ENCODE measurements at places on chromosomes 2 and 18. TPM values are rescaled to one million over a fixed set of nuclear protein-coding genes. Genes with fewer than 3 reads are reported as not detected.

The PTH2R gene
- total RNA-seq = 0.09 TPM

The CD8A gene
- 0.31 TPM for total RNA-seq

The SERPINB4 gene
- total RNA-seq = not detected

The SLC5A7 gene
- not detected for total RNA-seq

The PIKFYVE gene
- 25.9 TPM for total RNA-seq

The GNAL gene
- total RNA-seq = 0.53 TPM

The NEU4 gene
- total RNA-seq = 1.2 TPM

The CAPN14 gene
- 1.2 TPM for total RNA-seq

The ZNF892 gene
- 3.6 TPM for total RNA-seq

GRCh38 chr2:55159037-55159651 is 72.9 kb downstream of the CLHC1 start:
- DNase-seq = no peak

DNA sequence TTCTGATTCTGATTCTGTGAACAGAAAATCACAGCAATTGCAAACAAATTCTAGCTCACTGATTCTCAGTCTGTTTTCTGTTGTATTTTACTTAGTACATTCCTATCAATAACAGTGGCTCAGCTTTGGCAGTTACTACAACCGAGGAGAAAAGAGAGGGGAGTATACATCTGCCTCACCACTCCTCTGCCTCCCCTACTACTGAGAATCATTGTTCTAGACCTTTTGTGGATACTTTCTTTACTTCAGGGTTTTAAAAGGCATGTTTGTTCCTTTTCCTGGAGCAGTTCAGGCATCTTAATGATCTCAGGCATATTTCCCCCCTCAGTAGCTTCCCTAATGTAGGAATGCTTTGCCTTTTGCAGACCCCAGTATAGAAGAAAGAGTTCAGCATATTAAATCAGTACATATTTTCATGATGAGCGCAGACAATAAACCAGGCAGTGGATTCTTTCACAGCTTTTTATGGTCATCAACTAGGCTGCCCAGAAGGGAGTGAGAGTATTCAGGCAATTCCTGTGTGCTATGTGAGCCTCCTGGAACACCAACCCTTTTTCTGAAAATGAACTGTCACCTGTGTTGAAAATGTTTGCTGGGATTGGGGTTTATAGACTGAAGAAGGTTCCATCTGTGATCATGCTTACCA is 10.3 kb downstream of the STAMBP start:
- DNase-seq = no peak

GRCh38 chr2:172246649-172247048 is 143.9 kb upstream of the DLX2 start:
- DNase-seq = no peak

- no peak for DNase-seq
These were observed 411.7 kb upstream of the MYT1L start for GRCh38 chr2:2742726-2743125.

GRCh38 chr2:82857967-82858366 is 1601.1 kb downstream of the SUCLG1 start:
- DNase-seq = no peak

- DNase-seq = no peak
These were observed 45.1 kb downstream of the SUMO1 start for GRCh38 chr2:202193305-202193704.

DNA sequence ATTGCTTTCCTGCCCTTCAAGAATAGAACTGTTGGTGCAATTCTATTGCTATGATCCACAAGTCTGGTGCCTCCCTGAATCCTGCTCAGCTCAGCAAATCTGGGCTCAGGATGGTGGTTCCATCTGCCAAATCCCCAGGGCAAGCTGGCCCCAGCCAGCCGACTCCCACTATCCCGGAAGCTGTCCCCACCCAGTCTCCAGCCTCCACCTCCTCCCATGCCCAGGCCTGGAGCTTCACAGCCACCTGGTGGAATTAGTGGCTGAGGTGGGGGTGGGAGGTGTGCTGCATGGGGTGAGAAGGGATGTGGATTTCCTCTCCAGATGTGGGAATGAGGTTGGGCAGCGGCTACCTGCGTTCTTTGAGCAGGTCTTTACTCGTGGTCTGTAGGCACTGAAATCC is 119.3 kb upstream of the SMAD2 start:
- no peak for DNase-seq

GRCh38 chr2:195646424-195646823 is 10.6 kb upstream of the SLC39A10 start:
- DNase-seq = no peak

- no peak for DNase-seq
These were observed 69.0 kb downstream of the POLR1A start for GRCh38 chr2:86036669-86037138.

GRCh38 chr2:38322224-38322914 is 54.7 kb downstream of the ATL2 start:
- DNase-seq = no peak

DNA sequence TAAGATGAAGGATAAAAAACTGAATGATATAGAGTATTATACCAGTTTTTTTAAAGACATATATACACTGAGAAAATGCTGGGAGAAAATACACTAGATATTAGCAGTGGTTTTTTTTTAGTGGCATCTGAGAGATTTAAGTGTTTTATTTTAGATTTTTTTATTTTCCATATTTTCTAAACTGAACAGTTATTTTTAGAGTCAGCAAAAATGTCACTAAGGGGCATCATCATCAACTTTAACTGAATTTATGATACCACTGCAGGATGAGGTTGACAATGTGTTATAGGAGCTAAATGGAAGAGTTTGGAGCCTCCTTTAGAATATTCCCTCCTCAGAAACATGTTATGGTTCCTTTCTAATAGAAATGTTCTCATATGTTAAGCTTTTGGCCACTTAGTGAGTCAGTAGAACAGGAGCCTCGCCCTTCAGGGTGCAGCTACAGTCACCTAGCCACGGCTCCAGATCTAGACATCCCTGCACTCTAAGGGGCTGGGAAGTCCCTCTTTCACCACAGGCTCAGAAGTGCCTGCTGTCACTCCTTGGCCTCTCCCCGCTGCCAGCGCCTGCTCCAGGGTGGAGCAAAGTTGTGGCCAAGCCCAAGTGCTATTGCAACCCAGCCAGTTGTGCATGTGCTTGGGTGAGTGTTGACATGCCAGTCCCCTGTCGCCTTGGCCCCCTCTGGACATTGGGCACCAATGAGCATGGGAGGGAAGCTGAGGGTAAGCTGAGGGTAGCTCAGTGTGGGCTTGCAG is 210.7 kb upstream of the RASGRP3 start:
- DNase-seq = no peak

DNA sequence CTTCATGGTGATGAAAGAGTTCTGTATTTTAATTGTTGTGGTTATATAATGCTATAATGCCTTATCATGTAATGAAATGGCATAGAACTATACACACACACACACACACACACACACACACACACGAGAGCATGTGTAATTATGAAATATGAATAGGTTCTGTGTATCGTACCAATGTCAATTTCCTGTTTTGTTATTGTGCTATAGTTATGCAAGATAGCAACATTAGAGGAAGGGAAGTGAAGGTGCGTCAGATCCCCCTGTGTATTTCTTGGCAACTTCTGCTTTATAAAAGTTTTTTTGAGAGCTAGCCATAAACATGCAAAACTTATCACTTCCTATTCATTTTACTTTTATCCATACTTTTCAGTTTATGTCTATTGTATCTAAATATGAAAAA is 60.7 kb upstream of the ARHGAP15 start:
- DNase-seq = no peak

GRCh38 chr2:202831242-202832220 is 40.0 kb downstream of the ICA1L start:
- peak; percentile 51 for DNase-seq

DNA sequence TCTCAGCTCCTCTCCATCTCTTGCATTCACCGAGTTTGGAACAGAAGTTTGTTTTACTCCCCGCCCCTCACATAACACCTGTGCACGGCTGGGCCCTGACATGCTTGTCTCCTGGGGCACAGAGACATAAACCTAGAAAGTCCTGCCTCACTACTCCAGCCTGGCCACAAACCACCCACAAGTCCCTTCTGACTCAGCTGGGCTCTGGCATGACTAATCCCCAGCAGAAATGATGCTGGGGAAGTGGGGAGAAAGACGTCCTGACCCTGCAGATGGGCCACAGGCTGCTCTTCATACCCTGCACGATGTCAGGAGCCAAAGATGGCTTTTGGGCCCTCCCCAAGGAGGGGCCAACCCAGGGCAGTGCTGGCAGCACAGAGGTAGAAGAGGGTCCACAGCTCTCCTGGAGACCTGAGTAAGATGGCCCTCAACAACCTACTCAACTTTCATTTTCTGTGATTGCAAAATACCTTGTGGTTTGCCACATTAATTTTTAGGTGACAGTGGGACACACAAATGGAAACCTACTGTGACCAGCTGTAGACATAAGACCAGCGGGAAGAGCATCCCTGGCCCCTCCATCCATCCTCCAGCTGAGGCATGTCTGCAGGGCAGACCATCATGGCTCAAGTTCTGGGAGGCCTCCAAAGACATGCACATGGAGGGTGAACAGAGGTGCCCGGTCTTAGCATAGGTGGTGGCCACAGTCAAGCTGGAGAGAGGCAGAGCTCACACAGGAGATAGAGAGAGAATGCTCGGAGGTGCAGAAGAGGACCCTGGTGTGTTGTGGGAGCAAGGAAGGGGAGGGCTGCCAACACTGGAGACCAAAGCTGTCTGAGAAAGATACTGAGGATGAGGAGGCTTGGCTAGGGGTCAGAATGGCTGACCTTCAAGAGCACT is 40.0 kb downstream of the DNMT3A start:
- peak; percentile 73 for DNase-seq

GRCh38 chr2:54673501-54673998 is 49.9 kb upstream of the EML6 start:
- DNase-seq = peak; percentile 49

- DNase-seq = no peak
These were observed 15.0 kb upstream of the CTAGE1 start for GRCh38 chr18:22432657-22433137.

DNA sequence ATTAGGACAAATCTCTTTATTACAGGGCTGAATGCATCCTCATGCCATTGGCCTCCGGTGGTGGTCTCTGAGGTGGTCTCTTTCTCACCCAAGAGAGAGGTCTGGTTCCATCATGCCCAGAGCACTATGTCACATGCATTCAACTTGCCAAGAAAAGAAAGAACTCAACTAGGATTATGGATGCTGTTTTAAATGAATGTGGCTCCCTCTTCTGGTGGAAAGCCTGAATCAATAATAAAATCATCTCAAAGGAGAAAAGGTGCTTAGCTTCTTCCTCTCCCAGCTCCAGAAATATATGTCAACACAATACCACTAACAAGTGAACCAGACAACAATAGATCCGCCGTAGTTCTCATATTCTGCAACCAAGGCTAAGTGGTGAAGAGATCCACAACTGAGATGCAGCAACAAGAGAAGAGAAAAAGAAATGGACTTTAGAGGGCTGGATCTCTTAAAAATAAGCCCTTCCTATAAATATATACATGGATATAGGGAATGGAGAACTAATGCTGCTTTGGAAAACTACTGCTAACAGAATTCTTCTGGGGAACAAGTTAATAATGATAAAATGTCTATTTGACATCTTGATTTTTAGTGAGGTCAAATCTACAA is 396.8 kb downstream of the NCKAP5 start:
- no peak for DNase-seq

GRCh38 chr18:6414723-6415417 is at the start of gene L3MBTL4:
Gene L3MBTL4 (minus strand): TSS chr18:6414911. CDS start chr18:6311625, 103,286 bp downstream.
- DNase-seq = no peak

- DNase-seq = no peak
These were observed 71.6 kb upstream of the GAREM1 start for GRCh38 chr18:32542221-32542798.

DNA sequence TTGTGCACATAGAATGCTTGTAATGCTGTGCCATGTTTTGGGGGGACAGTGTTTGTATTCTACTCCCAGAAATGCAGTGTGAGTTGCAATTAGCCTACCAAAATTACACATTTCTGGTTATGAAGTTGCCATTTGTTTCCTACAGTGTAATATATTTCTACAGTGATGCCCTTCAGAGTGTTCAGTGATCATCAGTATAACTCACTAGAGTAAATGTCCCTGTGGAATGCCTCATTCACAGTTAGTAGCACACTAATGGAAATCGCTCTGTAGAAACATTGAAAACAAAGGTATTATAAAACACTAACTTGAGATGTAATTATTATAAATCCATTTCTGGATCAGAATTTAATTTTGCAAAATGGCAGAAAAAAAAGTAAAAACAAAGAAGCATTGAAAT is 498.7 kb downstream of the PTPRM start:
- DNase-seq = no peak

GRCh38 chr18:58578321-58578720 is 50.6 kb downstream of the ALPK2 start:
- DNase-seq = no peak

GRCh38 chr2:128305555-128306080 is 13.1 kb downstream of the HS6ST1 start:
- DNase-seq = no peak

DNA sequence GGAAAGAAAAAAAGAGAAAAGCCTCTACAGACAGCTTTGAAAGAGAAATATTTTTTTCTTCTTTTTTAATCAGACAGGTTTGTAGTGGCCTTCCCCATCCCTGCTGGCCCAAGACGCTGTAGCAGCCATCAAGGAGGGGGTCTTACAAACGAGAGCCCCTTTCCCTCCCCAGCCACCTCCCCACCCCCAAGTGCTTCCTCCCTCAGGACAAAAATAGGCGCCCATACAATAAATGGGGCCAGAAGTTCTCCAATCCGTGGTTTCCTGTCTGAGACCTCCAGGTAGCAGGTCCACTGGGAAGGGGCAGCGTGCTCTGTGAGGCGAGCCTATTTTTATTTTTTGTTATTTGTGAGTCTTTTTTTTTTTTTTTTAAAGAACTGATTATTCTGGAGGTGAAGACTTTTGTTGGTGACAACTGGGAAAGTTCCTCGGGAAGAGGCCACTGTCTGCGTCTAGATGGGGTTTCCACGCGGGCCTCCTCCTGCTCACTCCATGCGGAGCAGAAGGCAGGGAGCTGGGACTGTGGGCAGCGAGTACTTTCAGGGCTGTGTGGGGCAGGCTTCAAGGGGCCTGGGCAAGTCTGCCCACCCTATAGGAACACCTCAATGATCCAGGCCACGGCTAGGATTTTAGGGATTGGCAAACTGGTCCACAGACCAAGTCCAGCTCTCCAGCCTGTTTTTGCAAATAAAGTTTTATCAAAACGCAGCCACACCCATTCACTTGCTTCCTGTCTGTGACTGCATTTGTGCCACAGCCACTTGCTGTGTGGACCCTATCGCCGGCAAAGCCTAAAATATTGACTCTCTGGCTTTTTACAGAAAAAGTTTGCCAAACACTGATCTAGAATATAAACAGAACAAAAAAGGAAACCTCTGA is 139.6 kb downstream of the CTIF start:
- no peak for DNase-seq

GRCh38 chr2:86274918-86275275 is 62.5 kb downstream of the REEP1 start:
- DNase-seq = no peak

DNA sequence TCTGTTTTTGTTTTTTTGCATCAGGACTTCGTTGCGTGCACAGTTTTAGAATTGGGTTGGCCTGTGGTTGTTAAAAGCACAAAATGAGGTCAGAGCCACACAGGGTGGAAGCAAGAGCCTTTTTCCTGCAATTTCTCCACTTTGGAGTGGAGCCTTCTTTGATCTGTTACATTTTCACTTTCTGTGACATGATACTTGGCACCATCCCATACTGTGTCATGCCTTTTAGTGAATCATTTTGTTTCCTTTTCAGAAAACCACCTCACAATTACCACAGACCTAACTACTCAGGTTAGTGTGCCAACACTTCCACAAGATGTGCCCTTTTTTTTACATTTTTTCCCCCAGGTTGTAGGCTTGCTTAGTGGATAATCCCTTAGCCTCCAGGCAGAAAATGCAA is 32.5 kb downstream of the MERTK start:
- peak; percentile 35 for DNase-seq

- DNase-seq = no peak
These were observed 30.6 kb upstream of the RND3 start for GRCh38 chr2:150517951-150518680.

GRCh38 chr18:78031991-78032390 is 782.3 kb downstream of the GALR1 start:
- DNase-seq = no peak

All from activated naive CD4-positive, alpha-beta T cell treated with anti-CD3 and anti-CD28 coated beads, Interleukin-2, amount 50 U/mL, for 72 hours (primary cell).